ENCODE measurements at places on chromosomes 12 and 14.

DNA sequence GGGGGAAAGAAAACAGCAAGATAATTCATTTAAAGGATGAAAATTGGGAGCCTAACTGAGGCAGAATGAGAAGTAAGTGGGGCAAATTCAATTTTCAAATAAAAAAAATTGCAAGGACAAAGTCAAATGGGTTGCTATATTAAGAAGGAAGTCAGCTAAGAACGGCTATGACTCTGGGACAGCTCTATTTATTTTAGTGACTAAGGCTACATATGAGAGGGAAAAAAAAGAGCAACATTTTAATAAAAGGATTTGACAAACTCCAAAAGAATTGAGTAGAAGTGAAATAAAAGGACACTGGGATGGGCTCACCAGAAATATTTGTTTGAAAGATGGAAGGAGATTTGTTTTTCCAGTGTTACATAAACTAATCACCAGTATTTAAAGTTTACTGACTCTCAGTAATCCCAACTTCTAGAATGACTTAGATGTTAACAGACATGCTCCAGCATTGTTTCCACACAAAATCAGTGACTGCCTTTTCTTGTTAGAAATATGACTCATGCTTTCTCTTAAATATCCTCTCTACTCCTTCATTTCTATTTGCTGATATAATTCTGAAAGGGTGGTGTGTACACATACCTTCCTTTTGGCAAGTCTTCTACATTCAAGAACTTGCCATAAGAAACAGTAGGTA lies 198.5 kb downstream of the SLC25A21 start:
- no peak for DNase-seq

- no peak for DNase-seq
These were observed 39.9 kb upstream of the TMCC3 start for GRCh38 chr12:94690198-94690771.

DNA sequence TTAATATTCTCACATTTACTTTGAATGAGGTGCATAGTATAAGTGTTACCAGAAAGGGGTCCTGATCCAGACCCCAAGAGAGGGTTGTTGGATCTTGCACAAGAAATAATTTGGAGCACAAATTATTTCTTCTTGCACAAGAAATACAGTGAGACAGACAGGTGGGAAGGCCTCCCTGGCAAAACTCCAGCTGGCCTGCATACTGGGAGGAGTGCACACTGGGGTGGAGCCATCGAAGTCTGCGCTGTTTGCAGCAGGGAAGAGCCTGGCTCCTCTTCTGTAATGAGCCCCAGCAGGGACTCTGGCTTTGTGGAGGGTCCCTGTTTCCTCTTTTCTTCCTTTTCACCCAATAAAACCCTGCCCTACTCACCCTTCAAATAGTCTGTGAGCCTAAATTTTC lies 141.6 kb downstream of the GLT1D1 start:
- no peak for DNase-seq

DNA sequence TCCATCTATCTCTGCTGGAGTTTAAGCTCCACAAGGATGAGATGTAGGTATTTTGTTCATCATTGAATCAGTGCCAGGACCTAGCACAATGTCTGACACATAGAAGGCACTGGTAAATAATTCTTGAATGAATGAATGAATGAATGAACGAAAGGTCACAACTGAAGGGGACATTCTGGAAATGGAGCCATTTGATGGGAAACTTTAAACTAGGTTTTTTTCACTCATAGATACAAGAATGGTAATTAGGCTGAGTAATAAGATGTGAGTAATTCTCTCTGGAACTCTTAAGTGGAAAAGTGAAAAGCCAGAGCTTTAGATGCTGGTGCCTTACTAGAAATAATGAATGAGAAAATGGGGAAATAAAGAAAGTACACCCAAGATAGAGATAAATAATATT lies 44.3 kb downstream of the SCN8A start:
- no peak for DNase-seq

- DNase-seq = no peak
These were observed 39.3 kb upstream of the AMN start for GRCh38 chr14:102883089-102883541.

- DNase-seq = no peak
These were observed 283.5 kb downstream of the KSR2 start for GRCh38 chr12:117685110-117685926.

DNA sequence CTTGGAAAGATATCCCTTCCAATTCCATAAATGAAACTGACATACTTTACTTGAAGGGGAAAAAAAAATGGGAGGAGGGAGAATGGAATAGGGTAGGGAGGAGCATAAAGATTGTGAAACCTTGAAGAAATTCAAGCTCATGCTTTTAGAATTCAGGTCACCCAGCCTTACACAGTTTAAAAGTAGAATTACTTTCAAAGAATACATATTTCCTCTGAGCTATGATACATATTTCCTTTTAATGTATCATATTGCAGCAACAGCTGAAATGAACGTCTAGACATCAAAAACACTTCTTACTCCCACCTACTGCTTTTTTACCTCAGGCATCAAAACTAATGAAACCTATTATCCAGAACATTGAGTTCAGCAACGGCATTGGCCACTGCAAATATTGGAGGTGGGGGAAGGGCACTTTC lies 156.0 kb downstream of the MED13L start:
- DNase-seq = no peak

DNA sequence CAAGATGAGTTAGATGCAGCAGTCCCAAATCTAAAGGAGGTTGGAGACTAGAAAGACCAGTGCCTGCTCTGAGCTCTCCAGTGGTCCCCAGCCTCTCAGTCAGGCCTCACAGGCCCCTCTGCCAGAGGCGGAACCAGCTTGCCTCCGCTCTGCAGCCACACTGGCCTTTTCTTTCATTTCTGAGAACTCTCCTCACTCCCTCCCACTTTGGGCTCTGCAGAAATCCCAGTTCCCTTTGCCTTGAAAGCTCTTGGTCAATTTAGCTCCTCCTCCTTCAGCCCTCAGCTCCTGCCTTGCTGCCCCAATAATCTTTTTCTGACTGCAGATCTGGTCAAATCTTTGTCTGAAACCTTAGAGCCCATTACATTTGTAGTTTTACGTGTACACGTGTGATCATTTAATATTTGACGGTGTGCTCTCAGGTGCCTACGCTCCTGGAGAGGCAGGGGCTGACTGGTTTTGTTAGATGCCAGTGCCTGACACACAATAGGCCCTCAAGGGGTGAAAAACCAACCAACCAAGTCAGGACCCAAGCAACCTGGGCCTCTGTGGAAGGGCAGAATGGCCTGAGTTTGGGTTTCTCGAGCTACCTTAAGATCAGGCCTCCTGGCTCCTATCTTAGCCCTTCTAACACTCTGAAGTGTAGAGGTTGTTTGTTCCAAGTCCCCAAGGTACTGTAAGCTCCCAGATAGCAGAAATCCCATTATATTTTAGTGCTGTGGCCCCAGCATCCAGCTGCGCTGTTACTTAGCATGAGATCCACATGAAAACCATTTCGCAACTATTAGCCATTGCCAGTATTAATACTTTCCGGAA lies 1.1 kb upstream of the NUDT4 start:
- DNase-seq = no peak

DNA sequence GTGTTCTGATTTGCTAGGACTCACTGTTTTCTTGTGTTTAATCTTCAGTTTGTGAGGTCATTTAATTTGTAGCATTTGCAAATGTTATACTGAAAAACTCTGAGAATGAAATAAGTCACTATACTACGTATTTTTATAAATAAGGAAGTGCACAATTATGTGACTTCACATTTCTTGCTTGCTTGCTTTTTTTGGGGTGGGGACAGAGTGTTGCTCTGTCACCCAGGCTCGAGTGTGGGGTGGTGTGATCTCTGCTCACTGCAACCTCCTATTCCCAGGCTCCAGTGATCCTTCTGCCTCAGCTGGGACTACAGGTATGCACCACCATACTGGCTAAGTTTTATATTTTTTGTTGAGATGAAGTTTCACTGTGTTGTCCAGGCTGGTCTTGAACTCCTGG lies 32.7 kb downstream of the RBM25 start:
- no peak for DNase-seq

DNA sequence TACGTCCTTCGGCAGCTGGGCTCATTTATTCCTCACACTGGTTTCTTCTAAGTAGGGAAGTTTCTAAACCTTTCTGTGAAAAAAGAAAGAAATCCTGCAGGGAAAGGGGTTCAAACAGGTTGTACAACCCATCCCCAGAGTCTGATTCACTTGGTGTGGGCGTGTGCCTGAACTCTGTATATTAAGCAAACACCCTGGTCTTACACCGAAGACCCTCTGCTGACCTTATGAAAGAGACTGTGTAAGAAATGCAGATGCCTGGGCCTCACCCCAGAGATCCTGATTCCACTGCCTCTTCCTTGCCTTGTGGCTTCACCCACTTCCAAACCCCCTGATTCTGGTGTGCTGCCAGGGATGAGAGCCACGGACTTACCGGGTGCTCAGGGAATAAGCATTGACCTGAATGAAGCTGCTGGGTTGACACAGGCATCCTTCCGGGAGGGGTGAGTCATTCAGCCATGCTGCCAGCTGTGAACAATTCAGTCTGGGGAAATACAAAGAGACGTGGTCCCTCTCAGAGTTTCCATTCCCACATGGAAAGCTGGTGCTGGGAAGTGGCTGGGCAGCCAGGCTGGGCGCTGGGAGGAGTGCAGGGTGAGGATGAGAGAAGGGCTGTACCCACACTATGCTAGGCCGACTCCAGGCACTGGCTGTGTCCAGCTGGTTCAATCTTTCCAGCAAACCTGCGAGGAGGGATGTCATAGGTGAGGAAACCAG lies 26.5 kb upstream of the ACTN1 start:
- DNase-seq = no peak

GRCh38 chr14:103348154-103348553 lies 14.1 kb downstream of the EIF5 start:
- no peak for DNase-seq

DNA sequence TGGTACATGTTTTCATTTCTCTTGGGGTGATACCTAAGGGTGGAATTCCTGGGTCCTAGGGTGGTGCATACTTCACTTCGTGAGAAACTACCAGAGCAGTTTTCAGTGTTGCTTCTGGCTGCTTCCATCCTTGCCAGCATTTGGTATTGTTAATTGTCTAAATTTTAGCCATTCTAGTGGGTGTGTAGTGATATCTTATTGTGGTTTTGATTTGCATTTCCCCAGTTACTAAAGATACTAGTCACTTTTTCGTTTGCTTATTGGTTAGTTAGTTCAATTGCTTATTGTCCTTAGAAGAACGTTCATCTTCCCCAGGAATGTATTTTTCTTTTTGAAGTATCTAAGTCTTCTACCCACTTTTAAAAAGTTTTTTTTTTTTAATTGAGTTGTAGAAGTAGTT lies 80.2 kb downstream of the ERC1 start:
- DNase-seq = no peak

DNA sequence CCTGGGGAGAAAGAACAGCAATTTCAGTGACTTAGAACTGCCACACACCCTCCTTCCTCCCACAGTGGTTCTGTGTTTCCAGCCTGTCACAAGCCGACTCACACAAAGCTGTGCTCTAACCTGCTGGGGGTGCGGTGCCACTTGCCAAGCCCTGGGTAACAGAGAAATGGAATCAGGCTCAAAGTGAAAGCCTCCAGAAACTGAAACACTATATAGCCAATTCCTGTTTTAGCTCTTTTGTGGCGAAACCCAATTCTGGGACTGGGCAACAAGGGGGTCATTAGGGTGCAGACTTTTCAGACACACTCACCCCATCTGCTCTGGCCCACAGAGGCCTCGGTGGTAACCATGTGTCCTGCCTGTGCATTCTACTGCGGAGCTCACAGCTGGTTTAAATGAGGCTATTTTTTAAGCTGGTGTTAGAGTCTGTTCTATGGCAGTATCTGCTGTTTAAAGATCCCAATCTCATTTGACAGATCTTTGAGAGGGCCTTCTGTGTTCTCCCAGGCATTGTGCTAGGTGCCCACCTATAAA lies 15.2 kb upstream of the ACTR6 start:
- no peak for DNase-seq

- DNase-seq = peak; percentile 26
These were observed 27.7 kb downstream of the JKAMP start for GRCh38 chr14:59511916-59512575.

GRCh38 chr12:26143291-26143690 lies 18.5 kb upstream of the BHLHE41 start:
- DNase-seq = no peak

DNA sequence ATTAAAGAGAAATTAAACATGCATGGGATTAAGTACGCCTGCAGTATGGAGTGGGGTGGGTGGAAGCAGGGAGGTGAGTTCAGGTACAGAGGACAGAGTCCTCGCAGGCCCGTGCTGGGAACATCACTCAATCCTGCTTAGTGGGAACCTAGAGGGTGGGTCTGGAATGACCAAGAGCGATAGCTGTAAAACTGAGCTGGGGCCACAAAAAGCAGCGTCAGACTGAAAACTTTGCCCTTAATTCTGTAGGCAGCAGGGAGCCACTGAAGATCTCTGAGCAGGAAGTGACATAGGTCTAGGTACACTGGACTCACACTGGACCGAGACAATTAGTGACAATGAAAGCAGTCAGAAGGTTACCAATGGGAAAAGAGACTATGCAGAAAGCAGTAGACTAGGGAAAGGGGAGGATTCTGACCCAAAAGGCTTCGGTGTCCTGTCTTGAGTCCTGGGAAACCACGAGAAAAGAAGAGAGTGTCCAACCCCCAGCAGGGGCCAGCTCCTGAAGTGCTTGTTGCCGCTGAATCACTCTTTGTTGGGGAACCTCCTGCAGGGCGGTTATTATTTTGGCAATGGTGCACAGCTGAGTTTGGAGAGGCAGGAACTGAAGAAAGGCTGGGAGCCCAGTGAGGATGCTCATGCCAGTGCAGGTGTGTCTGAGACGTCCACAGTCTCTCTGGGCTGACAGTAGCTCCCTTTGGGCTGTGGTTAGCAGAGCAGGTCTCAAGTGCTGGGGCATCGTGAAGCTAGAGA lies 97.4 kb downstream of the PLXNC1 start:
- DNase-seq = no peak

GRCh38 chr14:54440476-54440872 lies 700 bp downstream of the CNIH1 start:
- DNase-seq = no peak

- no peak for DNase-seq
These were observed 191.2 kb upstream of the PELI2 start for GRCh38 chr14:55927028-55927427.

- DNase-seq = no peak
These were observed 31.5 kb upstream of the TMPO start for GRCh38 chr12:98483621-98484503.

DNA sequence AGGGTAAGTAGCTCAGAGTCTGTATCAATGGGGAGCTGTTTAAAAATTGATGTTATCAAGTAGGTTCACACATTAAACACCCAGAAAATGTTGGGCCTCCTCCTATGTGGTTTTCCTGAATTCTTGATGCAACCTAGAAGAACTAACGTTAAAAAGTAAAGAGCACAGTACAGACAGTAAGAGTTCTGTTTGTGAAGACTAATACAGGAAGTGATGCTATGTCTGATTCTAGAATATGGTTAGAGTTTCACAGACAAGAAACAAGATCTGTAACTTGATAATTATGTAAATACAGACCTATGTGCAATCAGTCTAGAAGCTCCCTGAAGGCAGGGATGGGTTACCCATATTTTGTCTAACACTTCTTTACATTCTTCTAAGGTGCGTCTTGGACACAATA lies 214.9 kb upstream of the BTG1 start:
- no peak for DNase-seq

GRCh38 chr12:13044906-13045299 lies 722 bp downstream of the FAM234B start:
- DNase-seq = no peak

- DNase-seq = no peak
These were observed 421.2 kb downstream of the TMEM121 start for GRCh38 chr14:105947599-105947998.

- no peak for DNase-seq
These were observed 296.6 kb downstream of the ADGRD1 start for GRCh38 chr12:131250028-131250950.

GRCh38 chr12:118164798-118165486 lies 29.0 kb downstream of the PEBP1 start:
- DNase-seq = peak; percentile 24

Data from progenitor cell of endocrine pancreas (in vitro differentiated cells).